Right cardiac atrium (tissue), 5 donors: ENCODE measurements at places on chromosomes 4 and X. TPM values are rescaled to one million over a fixed set of nuclear protein-coding genes. Genes with fewer than 3 reads are reported as not detected.
A peak's percentile ranks its signal among the peaks of the same experiment; 100 is the strongest.

PDE6B gene
- polyA plus RNA-seq, result 3.6 TPM

TAB3 gene
- 6.9 TPM for polyA plus RNA-seq

GRCh38 chr4:60404027-60404426, 796.1 kb upstream of the ADGRL3 start:
- no peak for DNase-seq

DNA sequence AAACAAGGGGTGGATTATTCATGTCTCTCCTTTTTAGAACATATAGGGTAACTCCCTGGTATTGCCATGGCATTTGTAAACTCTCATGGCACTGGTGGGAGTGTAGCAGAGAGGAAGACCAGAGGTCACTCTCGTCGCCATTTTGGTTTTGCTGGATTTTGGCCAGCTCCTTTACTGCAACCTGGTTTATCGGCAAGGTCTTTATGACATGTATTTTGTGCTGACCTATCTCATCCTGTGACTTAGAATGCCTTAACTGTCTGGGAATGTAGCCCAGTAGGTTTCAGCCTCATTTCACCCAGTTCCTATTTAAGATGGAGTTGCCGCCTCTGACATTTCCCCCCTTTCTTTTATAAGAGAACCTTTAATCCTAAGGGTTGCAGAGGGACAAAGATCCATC, 45.8 kb downstream of the MGST2 start:
- DNase-seq, result no peak

DNA sequence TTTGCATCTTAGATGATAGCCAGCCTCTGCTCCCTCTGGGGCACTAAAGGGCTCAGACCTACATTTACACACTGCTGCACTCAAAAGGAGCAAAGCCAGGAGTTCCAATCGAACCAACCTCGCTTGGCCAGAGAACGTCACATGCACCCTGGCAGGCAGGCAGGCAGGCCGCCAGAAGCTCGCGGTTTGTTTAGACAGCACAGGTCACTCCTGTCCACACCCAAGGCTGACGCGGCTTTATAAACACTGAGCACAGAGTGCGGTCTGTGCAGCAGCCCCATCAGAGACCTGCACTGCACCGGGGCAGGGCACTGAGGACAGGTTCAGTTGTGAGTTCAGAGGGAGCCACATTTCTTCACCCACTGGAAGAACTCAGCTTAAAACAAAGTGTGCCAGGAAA, 143.9 kb downstream of the BCOR start:
- DNase-seq, result peak; percentile 77

- no peak for DNase-seq
These were observed 77.6 kb downstream of the MXRA5 start for GRCh38 chrX:3268829-3269228.

SCD5 gene
- 6.0 TPM for polyA plus RNA-seq

ADAMTS3 gene
- 0.70 TPM for polyA plus RNA-seq

GRCh38 chrX:101385795-101386541, at the start of gene BTK:
BTK (minus strand) TSS chrX:101386191; CDS start chrX:101375284, 10,907 bp downstream.
- no peak for DNase-seq

- no peak for DNase-seq
These were observed 133.1 kb upstream of the GNPDA2 start for GRCh38 chr4:44859477-44859876.

- no peak for DNase-seq
These were observed 313.6 kb upstream of the RASGEF1B start for GRCh38 chr4:81785338-81785737.

DNA sequence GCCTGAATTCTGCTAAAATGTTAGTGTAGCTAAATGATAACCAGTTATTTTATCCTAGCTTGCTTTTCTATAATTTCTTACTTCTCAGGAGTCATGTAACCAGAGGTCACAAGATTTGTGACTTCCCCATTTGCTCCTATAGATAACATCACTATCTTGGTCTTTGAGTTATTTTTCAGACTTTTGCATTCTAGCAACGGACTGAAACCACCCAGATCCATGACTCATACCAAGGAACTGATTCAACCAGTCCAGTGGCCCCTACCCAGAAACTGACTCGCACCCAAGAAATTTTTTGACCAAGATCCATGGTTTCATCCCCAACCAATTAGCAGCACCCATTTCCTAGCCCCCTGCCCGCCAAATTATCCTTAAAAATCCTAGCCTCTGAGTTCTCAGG, 50.0 kb downstream of the IQCM start:
- DNase-seq, result no peak

SCML2 gene
- polyA plus RNA-seq, result 1.7 TPM

- DNase-seq, result no peak
These were observed 706.5 kb downstream of the CCSER1 start for GRCh38 chr4:90833706-90834105.

- no peak for DNase-seq
These were observed 183.4 kb upstream of the FAM241A start for GRCh38 chr4:111961809-111962208.

DNA sequence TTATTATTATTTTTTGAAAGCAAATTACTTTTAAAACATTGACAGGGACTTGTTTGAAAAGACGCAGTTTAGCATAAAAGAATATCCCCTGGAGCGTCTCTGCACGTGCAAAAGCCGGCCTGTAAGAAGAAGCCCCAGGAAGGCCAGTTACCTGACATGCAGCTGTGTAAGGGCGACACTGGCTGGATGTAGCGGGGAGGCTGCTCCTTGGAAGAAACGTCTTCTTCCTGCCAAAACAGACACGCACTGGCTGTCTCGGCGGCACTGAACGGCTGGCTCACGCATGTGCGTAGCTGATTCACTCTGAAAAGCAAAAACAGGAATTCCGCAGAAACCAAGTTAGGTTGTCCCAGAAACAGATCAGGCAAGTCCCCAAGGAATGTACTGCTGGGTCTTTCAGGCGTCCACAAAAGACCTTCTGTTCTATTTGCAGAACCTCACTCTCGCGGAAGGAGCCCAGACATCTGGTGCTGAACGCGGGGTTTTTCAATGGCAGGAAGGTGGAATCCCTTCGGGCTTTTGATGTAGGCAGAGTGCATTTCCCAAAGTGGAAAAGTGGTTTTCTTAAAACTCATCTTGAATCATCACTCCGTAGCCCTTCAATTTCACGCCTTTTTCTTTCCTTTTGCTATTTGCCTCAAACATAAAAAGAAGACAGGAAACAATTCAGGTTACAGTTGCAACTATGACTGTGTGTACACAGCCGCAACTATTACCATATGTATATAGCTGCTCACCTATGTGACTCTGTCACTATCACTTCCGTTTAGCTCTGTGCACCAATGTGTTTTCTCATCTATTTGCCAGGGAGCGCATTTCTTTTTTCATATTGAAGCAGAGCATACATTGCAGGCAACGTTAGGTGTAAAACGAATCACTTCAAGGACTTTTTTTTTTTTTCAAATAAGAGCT, 38.1 kb upstream of the ARSH start:
- peak; percentile 56 for DNase-seq

GRCh38 chrX:115038406-115038805, 21.0 kb upstream of the IL13RA2 start:
- DNase-seq, result no peak

GRCh38 chr4:105753361-105753760, 44.8 kb downstream of the GSTCD start:
- no peak for DNase-seq

DNA sequence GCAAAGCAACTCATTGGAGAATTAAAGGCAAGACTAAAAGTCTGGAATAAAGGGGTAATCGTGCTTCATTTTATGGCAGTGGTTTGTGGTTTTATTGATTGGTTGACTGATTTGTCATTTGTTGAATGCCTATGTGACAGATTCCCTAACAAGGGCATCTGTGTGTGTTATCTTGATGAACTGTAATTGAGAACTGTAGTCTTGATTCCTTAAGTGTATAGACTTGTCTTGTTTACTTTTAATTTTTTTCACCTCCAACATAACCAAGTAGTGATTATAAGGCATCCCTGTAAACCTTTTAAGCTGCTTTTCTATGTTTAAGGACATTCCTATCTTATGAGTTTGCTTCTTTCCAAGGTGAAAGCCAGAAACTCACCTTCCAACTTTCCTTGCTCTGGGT, 216.0 kb upstream of the TAPT1 start:
- DNase-seq, result no peak

ZFP92 gene
- 0.32 TPM for polyA plus RNA-seq

- no peak for DNase-seq
These were observed 207.7 kb upstream of the HDX start for GRCh38 chrX:84709987-84710386.

DNA sequence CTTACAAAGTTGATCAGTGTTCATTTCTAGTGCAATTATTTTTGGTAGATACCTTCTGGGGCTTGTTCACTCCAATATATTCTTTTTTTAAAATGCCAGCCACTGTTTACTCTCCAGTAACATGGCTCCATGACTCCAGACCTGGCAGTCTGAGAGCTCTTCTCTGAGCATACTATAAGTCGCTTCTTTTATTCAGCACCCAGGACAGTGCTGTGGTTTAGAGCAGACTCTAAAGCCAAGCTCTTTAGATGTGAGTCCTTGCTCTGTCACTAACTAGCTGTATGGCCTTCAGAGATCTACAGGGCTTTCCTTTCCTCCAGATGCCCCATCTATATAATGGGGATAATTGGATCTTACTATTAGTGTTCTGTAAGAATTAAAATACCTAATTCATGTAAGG, 200.2 kb upstream of the FAM241A start:
- DNase-seq, result no peak

GRCh38 chrX:54030329-54030728, 13.9 kb downstream of the PHF8 start:
- no peak for DNase-seq

DNA sequence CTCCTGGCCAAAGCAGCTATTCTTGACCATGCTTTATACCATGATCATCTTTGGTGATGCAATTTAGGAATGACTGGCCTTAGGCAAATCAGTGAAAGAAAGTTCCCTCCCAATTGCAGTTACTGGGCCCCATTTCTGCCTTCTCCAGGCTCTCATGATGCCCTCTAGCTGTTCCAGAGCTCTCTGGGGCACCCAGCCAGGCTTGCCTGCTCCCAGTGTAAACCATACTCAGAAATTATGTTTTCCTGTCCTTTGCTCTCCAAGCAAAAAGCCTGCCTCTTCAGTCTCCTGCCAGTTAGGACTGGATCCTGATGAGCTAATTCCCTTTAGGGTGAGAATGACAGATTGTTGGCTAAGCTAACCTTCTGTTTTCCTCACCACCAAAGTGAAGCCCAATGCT, 85.3 kb upstream of the RBPJ start:
- peak; percentile 71 for DNase-seq
